HTR-8/SVneo (cell line): ENCODE measurements at places on chromosomes 12 and 14.

GRCh38 chr14:99821519-99822508, 28.6 kb downstream of the EML1 start:
- DNase-seq: peak; percentile 71

DNA sequence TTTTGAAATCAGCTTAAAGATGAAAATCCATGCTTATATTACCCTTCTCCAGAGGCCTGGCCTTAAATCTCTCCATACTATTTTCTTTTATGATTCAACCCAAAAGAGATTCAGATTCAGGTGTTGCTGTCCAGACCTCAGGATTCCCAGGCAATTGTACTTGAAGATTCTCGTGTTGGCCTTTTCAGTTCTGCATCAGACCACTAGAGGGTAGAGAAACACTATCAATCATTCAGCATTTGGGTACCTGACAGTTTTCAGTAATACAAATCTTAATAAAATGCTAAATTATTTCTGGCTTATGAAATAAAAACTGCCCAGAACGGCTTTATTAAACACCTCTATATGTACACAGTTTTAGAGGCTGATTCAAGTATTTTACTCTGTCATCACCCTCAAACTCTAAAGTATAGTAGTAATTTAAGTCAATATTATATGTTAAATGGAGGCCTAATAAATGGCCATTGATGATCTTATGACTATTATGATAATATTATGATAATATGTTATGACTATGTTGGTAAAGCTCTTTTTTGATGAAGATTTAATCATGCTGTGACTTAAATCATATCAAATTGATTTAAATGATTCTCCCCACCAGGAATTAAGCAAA, 301.1 kb downstream of the DUSP6 start:
- peak; percentile 40 for DNase-seq

DNA sequence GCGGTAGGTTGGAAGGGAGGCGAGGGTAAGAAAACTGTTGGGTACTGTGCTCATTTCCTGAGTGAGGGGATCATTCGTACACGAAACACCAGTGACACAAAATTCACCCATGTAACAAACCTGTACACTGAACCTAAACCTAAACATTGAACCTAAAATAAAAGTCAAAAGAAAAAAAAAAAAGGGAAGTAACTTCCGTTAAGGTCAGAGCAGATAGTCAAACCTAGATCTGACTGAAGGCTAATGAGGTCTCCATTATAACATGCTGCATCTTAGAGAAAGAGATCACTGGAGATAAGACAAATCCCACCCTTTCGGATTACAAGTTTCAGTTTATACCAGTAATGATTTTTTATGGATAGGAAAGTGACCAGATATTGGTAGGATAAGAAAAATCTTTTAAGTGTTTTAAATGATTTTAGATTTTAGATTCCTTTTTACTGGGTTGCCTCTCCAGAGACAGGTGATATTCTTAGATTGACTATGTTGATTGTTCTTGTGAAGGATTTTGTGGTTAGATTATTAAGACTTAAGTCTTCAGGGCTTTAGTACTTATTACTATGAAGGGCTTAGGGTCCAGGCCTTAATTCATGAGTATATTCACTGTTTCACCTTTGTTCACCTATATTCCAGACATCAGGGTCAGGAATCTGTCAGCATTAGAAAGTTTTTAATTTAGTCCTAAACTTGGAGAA, 11.2 kb upstream of the NCKAP1L start:
- no peak for DNase-seq

DNA sequence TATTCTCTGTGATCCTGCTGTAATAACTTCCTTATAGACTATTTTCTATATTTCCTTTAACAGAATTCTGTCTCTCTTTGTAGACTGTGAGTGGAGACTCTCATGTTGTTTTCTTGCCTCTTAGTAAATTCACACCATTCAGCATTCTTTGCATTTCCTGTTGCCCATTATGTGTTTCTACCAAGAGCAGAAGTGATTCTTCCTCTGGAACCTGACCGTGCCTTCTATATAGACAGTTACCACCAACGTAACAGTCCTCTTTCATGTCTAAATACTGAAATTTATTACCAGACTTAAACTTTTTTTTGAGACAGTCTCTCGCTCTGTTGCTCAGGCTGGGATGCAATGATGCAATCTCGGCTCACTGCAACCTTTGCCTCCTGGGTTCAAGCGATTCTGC, 31.1 kb downstream of the METAP2 start:
- no peak for DNase-seq

- no peak for DNase-seq
These were observed 88.4 kb upstream of the PRKD1 start for GRCh38 chr14:30016002-30016401.
